ENCODE measurements at places on chromosomes 16 and 17.

DNA sequence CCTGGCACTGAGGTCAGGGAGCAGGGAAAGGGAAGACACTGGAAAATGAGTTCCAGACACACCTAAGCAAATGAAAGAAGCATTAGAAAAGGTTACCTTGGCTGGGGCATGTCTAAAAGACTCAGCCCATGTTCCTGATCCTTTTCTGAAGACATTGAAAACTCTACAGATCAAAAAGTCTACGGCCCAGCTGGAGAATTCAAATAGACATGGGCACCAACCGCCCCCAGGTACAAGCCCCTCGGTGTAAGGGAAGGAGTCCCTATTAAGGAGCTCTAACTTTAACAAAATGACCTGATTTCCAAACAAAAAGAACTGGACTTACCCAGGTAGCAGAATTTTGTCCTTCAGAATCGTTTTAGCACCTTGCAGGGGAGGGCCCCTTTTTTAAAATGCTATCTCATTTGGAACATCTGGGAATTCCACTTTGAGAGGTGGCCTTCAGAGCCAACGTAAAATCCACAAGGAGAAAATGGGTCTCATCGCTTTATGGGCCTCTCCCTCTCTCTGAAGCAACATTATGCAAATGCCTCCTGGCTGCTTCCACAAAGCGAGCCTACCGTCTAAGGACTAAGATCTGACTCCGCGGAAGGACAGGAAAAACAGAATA lies 43.6 kb upstream of the RBFOX3 start:
- no peak for DNase-seq

DNA sequence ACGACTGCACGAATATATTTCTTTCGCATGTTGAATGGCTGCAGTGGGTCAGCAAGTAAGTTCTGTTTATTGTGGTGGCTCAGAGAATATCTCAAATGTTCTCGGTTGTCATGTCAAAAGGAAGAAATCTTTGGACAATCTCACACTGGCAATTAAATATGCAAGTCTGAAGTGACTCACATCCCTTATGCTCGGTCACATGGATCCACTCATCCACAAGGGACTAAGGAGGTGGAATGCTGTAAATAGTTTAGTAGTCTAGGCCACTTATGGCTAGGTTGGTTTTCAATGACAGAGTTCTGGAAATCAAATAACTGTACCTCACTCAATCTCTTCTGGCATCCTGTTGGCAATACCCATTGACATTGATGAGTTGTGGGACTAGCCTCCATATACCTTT lies 33.0 kb upstream of the PMP22 start:
- no peak for DNase-seq

GRCh38 chr17:29590411-29591145 lies 1.1 kb upstream of the GIT1 start:
- peak; percentile 75 for DNase-seq

- DNase-seq, result no peak
These were observed 5.3 kb upstream of the MAPK7 start for GRCh38 chr17:19372866-19373504.
